ENCODE measurements at places on chromosomes 6 and 20.

GRCh38 chr20:13231031-13231752 is 10.1 kb downstream of the ISM1 start:
- DNase-seq, result peak; percentile 66

GRCh38 chr6:144314562-144314961 is 29.4 kb downstream of the UTRN start:
- no peak for DNase-seq

- no peak for DNase-seq
Measured at GRCh38 chr20:4811661-4812181, 90.0 kb downstream of the PRND start.

DNA sequence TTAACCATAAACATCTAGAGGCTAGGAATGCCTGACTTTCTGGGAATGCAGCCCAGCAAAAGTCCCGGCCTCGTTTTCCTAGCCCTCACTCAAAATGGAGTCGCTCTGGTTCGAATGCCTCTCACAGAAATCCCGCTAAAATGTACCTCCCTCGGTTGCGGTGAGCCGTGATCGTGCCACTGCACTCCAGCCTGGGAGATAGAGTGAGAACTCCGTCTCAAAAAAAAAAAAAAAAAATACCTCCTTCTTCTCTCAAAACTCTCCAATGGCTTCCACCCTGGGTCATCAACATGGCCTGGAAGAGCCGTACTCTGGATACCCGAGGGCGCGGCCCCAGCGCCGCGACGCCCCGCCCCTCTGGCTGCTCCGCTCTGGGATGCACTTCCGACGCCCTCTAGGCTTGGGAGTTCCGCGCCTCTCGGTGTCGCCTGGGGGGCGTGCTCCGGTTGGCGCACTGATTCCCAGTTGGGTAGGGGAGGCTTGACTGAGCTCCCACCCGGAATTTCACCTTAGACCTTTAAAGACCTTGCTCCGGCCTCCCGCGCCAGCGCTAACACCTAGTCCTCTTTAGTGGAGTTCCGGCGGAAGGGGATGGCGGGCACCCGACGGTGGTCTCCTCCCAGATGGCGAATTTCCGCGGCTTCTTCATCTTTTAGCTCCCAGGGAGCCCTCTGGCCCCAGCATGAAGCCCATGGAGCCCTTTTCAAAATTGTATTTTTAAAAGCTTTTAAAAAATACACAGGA is 12.3 kb downstream of the HMGN4 start:
- DNase-seq, result no peak

GRCh38 chr6:134103006-134103405 is 50.6 kb upstream of the SLC2A12 start:
- DNase-seq, result no peak

GRCh38 chr20:59163631-59164530 is at the start of gene ZNF831:
Gene ZNF831, plus strand, starts transcription at chr20:59163821. Its CDS starts 27,199 bp downstream, at chr20:59191020.
- DNase-seq, result no peak
